ENCODE measurements at places on chromosomes 5 and 9. TPM values are rescaled to one million over a fixed set of nuclear protein-coding genes. Genes with fewer than 3 reads are reported as not detected.

The CBY3 gene
- total RNA-seq = not detected

GRCh38 chr5:106094204-106094607 is 1576.5 kb downstream of the EFNA5 start:
- no peak for DNase-seq

The NR3C1 gene
- total RNA-seq = 89.7 TPM

DNA sequence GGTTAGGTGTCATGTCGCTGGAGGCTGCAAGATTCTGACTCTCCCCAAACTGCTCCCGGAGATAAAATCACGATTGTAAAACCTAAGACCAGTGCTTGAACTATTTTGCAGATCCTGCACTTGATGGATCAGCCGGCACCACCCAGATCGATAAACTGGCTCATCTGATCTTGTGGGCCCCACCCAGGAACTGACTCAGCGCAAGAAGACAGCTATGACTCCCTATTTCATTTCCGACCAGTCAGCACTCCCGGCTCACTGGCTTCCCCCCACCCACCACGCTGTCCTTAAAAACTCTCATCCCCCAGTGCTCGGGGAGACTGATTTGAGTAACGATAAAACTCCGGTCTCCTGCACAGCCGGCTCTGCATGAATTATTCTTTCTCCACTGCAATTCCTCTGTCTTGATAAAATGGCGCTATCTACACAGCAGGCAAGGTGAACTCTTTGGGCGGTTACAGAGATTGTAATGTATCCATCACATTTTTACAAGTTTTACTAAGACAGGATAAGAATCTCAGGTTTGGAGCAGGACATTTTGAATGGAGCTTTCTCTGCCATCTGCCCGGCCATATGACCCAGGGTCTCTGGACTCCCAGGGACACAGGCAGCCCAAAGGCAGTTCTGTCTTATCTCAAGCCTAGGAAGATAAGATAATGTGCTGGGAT is 10.6 kb upstream of the PPP1R26 start:
- no peak for DNase-seq

DNA sequence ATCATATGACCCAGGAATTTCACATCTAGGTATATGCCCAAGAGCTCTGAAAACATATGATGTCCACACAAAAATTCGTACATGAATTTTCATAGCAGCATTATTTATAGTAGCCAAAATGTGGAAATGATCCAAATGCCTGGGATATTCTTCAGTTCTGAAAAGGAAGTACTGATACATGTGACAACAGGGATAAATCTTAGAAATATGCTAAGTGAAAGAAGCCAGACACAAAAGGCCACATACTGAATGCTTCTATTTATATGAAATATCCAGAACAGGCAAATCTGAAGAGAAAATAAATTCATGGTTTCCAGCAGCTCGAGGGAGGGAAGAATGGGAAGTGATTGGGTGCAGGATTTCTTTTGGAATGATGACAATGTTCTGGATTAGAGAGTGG is 16.8 kb upstream of the ZBTB43 start:
- DNase-seq = no peak

The CARTPT gene
- 39.9 TPM for total RNA-seq

DNA sequence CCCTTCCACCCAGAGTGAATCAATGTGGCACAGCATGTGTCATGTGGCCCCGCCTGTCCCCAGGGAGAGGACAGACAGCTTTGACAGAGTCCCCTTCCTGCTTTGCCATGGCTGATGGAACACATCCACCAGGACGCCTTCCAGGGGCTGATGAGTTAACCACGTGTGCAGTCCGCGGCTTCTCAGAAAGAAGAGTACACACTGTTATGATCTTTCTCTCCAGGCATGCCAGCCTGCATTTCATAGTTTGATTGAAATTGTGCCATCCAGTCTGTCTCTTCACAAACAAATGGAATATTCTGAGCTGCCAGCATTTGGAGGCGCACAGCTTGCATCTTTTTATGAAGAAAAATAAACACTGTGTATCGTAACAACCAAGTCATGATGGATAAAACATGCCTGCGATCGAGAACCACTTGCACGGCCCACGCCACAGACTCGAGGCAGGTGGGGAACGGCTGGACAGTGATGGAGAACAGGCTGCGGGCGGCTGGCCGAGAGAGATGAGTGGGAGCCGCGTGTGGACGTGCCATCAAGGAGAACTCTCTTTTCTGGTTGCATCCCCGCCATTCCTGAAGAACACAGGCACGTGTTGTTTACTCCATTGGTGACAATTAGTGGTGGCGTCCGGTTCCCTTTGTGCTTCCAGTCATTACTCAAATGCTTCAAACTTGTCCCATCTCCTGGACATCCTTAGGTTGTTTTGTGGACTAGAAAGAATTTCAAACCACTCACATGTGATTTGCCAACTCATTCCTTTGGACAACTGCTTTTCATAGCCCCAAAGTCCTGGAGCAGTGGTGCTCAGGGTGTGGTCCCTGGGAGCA is 220.2 kb downstream of the AGTPBP1 start:
- DNase-seq = peak; percentile 66

- no peak for DNase-seq
Measured at GRCh38 chr5:108730617-108731340, 16.9 kb upstream of the FER start.

The TAF11L10 gene
- total RNA-seq = 1.1 TPM

The NR5A1 gene
- not detected for total RNA-seq

DNA sequence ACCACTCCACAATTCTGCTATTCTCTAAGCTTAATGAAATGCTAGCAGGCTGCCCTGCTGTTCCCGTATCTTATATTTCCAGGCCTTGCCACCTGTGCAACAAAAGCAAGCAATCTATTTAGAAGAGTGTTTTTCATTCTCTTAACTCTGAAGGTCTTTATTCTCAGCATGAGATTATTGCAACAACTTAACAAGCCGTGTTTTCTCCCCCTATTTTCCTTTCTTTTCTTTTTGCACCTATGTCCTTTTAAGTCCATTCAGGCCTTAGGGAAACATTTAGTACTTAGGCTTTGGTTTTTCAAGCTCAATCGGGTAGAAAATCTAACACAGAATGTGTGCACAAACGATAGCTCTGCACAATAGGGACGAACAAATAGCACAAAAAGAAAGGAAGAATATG is 89.6 kb upstream of the DMRTA1 start:
- DNase-seq = no peak

DNA sequence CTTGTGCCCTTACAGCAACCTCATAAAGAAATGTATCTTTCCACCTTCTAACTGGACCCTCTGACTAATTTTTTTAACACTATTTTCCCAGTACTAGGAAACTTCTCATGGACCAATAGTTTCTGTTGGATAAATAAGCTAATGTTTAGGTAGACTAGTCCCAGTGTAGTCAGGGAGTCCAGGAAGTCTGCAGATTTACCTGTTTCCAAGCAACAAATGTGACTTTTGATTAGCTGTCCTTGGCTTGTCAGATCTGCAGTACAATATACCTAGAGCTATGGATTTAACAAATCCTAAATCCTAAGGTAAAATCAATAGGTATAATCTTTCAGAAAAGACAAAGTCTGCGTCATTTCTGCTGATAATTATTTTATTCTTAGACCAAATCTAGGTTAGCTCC is 55.7 kb downstream of the FAM174A start:
- no peak for DNase-seq

- no peak for DNase-seq
Measured at GRCh38 chr9:114691046-114691955, 9.3 kb upstream of the TEX48 start.

DNA sequence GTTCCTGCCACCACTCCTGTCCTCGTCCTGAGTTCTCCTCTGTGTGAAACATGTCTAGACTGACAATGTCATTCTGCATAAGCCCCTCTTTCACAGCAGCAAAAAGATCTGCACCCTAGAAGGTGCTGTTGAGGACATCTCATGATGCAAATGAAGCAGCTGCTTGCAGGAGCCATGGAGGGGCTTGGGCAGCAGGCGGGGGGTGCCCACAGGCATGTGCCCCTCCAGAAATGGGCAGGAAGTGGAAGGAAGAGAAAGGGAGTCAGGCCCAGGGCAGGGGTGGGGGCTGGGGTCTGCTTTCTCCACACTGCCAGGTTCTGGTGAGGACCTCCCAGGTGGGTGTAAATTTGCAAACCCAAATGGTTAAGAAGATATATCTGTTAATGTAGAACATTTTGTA is 54.5 kb upstream of the KCNMB1 start:
- DNase-seq = no peak

DNA sequence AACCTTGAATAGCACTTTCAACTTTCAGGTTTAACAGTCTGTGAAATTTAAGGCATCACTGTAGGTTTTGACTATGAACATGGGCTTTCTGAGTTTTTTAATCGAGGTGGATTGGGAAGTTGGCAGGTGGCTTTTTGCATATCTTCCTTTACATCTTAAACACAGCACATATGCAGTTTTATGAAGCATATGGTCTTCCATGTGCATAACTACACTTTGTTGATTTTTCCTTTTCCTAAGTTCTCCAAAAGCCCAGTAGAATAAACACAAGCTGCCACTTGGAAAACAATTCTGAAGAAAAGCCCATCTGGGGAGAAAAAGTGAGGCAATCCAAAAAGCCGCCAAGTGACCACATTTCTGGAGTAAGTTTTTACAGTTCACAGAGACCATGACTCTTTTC is 236.5 kb upstream of the IL12B start:
- DNase-seq = no peak

The NR2F1 gene
- total RNA-seq = 52.6 TPM

DNA sequence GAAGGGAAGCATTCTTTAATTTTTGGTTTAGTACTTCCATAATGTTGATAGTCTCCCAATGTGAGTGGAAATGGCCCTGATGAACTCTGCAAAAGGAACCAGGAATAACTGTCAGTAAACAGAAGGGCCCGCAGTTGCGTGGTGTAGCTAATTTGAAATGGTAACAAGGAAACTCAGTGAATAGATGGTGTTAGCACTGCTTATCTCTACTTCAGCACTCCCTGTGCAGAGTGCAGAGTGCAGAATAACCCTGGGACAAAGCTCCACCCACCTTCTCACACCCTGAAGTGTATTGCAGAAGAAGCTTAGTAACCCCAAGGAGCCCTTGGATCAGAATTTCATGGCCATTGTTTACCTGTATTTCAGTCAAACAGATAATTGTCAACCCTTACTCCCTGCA is 158.9 kb downstream of the PCSK5 start:
- no peak for DNase-seq

The FAM221B gene
- total RNA-seq = not detected

- DNase-seq = no peak
Measured at GRCh38 chr5:86869268-86869667, 251.5 kb downstream of the COX7C start.

The GRIA1 gene
- total RNA-seq = 99.0 TPM

The TMEFF1 gene
- total RNA-seq = 32.5 TPM

DNA sequence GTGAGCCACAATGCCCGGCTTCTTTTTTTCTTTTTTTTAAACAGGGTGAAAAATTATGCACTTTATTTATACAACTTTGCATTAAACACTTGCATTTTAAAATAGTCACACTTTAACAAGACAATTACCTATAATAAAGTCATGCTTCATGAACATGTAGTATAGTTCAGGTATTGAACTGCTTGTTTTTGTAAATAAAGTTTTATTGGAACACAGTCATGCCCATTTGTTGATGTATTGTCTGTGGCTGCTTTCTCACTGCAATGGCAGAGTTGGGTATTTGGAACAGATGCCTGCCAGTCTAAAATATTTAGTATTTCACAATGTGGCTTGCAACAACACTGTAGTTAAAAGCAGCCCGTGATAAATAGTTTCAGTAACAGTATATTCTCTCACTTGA is 32.8 kb upstream of the CCL21 start:
- DNase-seq = no peak

The ADRA1B gene
- 10.4 TPM for total RNA-seq

GRCh38 chr9:109997682-109998081 is 210.3 kb downstream of the C9orf152 start:
- DNase-seq = no peak

The NKD2 gene
- 7.4 TPM for total RNA-seq

- no peak for DNase-seq
Measured at GRCh38 chr5:92886751-92887150, 694.3 kb downstream of the NR2F1-AS1 start.

The SLC34A1 gene
- total RNA-seq = not detected

- no peak for DNase-seq
Measured at GRCh38 chr9:75152416-75152815, 64.1 kb downstream of the OSTF1 start.

The LRRC26 gene
- 1.0 TPM for total RNA-seq

DNA sequence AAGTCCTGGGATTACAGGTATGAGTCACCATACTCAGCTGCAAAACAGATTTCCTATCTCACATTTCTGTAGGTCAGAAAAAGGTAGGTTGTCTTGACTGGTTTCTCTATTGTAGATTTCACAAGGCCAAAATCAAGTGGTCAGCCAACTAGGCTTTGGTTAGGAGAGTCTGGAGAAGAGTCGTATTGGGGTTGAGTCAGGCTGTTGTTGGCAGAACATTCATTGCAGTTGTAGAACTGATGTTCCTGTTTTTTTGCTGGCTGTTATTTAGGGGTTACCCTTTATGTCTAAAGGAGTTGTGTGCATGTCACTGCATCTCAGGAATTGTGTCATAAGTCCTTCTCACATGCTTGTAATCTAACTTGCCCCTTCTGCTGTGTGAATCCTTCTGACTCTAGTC is 814.2 kb upstream of the GRAMD2B start:
- no peak for DNase-seq

- no peak for DNase-seq
Measured at GRCh38 chr9:96524045-96524444, 74.1 kb downstream of the HABP4 start.

GRCh38 chr9:75909776-75910175 is 19.3 kb downstream of the PCSK5 start:
- no peak for DNase-seq

The TENT4A gene
- total RNA-seq = 38.1 TPM

DNA sequence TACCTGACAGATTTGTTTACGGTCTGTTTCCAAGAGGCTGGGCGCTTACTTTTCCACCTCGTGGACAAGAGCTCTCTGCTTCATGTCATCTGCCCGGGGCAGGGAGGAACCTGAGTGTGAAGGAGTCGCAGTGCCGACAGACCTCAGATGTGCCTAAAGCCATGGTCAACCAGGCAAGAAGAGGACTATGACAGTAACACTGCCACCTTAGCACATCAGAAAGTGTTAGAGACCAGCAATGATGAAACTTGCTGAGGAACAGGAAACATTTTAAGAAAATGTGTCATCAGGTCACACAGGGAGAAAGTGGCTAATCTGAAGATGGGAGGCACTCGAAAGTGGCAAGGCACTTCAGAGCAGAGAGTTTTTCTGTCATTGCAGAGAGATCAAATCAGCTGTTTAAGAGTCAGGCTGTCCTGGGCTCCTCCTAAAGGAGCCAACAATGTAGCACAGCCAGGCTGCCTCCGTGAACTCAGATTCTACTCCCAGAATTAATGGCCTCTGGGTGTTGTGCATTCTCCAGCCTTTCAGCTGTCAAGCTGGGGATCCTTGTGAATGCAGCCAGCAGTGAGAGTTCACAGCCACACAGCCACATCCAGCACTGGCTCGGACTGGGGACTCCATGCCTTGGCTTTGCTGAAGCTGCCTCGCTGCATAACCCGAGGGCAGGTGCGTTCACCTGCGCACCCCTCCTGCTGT is 94.6 kb downstream of the RAPGEF1 start:
- DNase-seq = no peak

GRCh38 chr9:107907715-107908114 is 418.1 kb upstream of the KLF4 start:
- no peak for DNase-seq

The CDX1 gene
- not detected for total RNA-seq

Measured in dorsolateral prefrontal cortex (tissue), 122 donors.